Kidney tubule cell (primary cell): ENCODE measurements at places on chromosomes 16 and 17.
A peak's percentile ranks its signal among the peaks of the same experiment; 100 is the strongest.

DNA sequence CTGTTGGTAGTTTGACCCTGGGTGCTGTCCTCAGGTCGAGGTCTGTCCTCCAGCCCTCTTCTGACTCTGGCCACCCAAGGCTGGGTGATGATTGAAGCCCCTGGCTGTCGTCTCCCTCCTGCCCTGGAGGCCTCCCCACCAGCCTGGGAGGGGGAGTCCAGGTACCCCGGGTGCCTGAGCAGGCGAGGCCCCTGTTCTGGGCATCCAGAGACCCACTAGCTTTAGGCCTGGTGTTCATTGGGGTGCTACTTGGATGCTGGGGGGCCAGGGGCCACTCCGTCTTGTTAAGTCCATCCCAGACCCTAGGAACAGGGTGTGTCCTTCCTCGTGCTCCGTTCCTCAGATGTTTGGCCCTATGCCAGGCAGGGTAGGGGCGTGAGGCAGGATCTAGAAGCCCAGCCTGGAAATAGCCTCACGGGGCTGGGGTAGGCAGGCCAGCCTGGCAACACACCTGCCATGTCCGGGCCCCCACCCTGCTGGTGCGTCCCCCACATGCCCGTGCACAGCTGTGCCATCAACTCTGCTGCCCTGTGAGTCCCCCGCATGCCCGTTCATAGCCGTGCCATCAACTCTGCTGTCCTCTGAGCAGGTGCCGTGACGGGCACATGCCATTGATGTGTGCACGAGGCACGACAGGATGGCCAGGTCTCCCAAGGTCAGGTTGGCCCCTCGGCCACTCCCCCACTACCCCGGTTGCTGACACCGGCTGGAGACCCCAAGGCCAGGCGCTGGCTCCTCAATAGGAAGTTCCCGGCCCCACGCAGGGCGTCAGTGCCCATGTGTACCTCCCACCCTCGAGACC, 36.9 kb downstream of the GINS2 start:
- no peak for DNase-seq

DNA sequence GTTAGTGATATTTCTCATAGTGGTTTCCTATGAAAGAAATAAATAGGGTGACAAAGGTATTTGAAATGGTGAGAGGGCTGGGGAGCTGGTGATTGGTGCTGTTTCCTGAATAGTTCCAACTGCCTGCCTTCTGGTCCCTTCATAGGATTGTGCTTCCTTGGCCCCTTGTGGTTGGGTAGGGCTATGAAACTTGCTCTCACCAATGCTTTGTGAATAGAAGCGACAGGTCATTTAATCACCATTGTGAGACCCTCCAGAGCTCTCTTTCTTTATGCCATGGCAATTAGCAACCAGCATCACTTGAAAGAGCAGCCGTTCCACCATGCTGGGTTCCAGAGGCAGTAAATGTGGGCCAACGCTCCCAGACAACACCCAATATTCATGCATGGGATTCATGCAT, 23.7 kb upstream of the WWOX start:
- no peak for DNase-seq

GRCh38 chr17:3260600-3260999, 37.6 kb downstream of the OR3A1 start:
- no peak for DNase-seq

DNA sequence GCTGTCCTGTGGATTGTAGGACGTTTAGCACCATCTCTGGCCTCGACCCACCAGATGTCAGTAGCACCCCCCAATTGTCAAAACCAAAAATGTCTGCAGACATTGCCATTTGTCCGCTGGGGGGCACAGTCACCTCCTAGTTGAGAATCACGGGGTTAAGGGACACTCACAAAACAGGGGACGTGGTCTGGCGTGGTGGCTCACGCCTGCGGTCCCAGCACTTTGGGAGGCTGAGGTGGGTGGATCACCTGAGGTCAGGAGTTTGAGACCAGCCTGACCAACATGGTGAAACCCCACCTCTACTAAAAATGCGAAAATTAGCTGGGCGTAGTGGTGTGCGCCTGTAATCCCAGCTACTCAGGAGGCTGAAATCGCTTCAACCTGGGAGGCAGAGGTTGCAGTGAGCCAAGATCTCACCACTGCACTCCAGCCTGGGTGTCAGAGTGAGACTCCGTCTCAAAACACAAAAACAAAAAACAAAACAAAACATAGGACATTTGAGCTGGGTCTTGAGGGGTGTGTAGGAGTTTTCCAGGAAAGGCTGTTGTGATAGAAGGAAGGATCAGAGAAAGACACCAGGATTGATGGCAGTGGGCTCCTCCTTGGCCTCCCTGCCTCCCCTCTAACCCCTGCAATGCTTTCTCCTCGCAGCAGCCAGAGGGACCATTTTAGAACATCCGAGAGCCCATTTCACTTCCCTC, 171.8 kb upstream of the GSE1 start:
- DNase-seq = no peak

GRCh38 chr16:24668481-24669061, 60.9 kb upstream of the TNRC6A start:
- DNase-seq = peak; percentile 89
